Left hindlimb (tissue), 1 donor: ENCODE measurements at places on chromosomes 5 and 9.

GRCh38 chr9:17081814-17082213 lies 53.0 kb upstream of the CNTLN start:
- DNase-seq, result no peak

DNA sequence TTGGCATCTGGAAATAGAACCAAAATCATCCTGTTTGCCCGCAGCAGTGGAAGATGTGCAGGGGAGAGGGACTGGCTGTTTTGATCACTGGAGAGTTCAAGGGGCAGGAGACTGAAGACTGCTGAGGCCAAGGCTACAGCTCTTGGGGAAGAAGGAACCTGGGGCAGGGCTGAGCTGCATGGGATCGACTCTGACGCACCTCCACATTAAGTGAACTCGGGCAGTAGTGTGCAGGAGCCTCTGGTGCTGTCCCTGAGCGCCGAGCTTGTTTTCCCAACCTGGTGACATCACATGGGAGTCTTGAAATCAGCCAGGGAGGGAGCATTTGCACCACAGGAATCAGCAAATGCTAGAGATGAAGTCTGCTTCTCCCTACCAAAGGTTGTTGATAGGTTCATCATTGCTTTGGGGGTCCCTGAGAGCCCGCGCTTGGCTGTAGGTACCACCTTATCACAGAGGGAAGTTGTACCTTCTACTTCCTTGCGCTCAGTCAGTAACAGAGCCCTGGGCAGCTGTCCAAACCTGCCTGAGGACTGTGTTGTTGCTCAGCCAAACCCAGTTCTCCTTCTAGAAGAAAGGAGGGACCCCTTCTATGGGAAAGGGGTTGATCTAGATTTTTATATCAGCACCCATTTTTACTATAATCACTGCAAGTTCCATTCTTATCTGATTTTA lies 52.3 kb upstream of the CTSL start:
- DNase-seq, result no peak

- DNase-seq, result no peak
These were observed 1.6 kb upstream of the P4HA2 start for GRCh38 chr5:132229236-132229635.

DNA sequence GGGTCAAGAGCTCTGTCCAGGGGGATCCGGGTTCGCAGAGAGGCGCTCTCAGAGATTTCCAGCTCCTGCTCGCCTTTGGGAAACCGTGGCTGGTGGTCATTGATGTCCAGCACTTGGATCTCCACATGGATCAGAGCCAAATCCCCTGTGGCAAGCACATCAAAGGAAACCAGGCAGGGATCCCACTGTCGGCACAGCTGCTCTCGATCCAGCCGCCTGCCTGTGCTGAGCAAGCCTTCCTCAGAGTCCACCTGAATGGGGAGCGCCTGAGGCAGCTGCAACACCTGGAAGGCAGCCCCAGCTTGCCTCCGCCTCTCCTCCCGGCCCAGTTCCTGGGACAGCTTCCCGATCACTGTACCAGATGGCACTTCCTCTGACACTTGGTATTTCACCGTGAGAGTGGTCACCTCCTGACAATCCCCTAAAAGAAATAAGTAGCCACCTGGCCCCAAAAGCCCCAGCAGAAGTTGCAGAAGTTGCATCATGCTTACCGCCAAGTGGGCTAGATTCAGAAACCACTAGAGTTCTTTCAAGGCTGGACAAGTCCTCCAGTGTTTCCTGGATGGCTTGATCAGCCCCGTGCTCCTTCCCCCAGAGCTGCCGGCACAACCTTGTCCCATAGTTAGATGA lies 520 bp downstream of the PCDH12 start:
- no peak for DNase-seq

DNA sequence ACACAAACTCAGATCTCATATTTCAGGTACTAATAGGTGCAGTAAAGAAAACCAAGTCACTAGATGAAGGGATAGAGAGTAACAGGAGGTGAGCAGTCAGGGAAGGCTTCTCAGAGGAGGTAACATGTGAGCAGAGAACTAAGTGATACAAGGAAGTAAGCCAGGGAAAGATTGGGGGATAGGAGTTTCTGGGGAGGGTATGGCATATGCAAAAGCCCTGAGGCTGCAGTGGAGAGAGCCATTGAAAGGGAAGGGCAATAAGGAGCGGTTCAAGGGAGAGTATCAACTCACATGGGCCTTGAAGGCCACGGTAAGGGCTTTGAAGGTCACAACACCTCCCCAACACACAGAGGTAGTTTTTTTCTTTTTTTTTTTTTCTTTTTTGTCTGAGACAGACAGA lies 6.9 kb downstream of the OLFML2A start:
- DNase-seq, result no peak

DNA sequence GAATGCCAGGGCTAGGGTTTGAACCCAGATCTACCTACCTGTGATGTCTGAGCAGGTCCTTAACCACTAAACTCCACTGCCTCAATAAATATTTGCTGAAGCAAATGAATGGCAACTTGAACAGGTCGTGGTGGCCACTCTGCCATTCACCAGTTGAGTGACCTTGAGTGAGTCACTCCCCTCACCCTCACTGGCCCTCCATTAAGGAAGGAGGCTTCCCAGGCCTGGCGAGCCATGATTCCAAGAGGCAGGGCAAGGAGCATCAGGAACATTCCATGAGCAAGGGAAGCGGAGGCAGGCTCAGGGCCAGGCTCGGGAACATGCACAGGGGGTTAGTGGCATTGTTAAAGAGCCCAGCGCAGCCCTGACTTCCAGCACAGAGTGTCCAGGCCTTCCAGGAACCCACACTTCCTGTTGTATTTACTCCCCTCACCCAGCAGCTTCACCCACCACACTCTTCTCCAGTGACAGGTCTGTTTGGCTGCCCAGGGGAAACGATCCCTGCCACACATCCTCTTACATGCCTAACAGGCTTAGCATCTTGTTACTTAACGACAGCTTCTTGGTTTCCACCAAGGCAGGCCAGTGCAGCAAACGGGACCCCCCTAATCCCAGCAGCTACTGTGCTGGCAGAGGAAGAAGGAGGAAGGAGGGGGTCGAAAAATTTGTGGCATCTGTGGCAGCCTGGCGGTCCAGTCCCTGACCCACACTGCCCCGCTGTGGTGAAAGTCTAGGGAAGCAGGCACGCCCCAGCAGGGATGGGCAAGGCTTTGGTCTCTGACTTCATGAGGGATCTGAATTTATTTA lies 43.7 kb upstream of the TTC1 start:
- peak; percentile 66 for DNase-seq

- no peak for DNase-seq
These were observed 2269.4 kb upstream of the WWC1 start for GRCh38 chr5:166022065-166022464.

DNA sequence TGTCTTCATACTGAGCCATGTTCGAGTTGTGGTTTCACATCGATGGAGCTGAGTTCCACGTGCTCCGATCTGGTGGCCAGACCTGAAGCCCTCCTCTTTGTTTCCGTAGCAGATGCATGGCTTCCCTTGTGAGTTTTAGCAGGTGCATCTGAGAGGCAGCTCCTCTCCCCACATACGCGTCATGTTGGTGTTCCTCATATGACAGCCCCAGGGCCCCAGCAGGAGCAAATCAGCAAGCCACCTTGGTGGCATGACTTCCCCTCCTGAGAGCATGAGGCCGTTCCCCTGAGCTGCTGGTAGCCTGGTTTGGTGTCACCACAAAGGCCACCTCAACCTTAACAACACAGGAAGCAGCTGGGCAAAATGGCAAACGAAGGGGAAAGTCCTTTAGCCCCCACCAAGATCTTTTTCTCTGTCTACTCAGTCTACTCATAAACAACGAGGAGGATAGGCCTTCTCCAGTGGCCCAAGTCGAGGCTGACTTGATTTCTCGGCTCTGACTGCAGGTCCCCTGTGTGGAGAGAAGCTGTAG lies 5.9 kb downstream of the CYFIP2 start:
- DNase-seq, result no peak

GRCh38 chr9:93265301-93265971 lies 81.5 kb downstream of the WNK2 start:
- no peak for DNase-seq

- DNase-seq, result no peak
These were observed 146.1 kb downstream of the TMEM167A start for GRCh38 chr5:82931110-82931509.

DNA sequence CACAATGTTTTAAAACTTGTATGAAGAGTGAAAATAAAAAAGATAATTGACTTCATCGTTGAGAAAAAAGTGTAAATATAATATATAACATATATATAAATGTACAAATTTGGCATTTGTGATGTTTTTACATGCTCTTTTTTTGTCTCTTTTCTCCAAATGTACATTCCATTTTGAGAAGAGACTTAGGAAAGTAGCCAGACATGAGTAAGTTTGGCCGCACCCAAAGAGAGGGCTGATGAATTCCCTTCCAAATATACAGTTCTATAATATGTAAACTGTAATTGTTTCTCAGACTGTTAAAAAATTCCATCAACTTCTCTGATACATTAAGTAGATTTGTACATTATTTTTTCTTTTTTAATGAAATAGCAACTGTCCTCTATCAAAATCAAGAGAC lies 193.2 kb upstream of the MAP3K1 start:
- no peak for DNase-seq

DNA sequence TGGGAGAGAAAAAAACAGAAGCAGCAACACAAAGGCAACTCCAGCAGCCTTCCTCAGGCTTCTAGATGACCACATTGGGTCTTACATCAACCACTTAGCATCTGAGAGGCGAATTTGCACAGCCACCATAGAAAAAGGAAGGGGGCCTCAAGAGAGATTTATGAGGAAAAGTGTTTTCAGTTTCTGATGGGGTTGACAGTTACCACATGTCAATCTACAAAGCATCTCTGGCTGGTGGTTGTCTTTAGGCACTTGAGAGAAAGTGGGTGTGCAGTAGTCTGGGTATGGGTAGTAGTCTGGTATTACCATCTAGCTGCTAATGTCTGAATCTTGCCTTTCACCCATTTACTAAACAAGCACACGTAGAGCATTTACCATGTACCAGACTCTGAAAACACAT lies 137.5 kb downstream of the BAAT start:
- no peak for DNase-seq

GRCh38 chr5:36073595-36074216 lies 7.0 kb upstream of the UGT3A2 start:
- DNase-seq, result no peak

DNA sequence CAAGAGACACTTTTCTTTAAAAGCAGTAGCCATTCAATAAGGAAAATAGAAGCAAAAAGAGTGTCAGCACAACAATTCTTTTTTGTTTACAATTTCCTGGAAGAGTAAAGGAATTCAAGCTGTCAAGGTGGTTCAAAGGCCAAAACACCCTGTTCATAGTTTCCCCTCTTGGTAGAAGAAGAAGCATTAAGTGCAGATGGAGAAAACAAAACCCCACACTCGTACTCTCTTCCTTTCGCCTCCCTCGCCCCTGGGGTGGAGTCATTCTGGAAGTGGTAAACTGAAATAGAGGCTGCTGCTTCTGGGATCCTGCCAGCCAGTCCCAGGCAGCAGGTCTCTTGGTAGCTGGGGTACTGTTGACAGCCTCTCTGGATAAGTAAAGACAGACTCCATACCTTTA lies 105.0 kb downstream of the ANKRD55 start:
- DNase-seq, result no peak

GRCh38 chr9:127214421-127215267 lies 49.9 kb upstream of the GARNL3 start:
- peak; percentile 42 for DNase-seq

GRCh38 chr5:106757672-106758071 lies 913.1 kb downstream of the EFNA5 start:
- no peak for DNase-seq

- DNase-seq, result peak; percentile 67
These were observed 110.1 kb upstream of the GRIN3A start for GRCh38 chr9:101848485-101848919.

DNA sequence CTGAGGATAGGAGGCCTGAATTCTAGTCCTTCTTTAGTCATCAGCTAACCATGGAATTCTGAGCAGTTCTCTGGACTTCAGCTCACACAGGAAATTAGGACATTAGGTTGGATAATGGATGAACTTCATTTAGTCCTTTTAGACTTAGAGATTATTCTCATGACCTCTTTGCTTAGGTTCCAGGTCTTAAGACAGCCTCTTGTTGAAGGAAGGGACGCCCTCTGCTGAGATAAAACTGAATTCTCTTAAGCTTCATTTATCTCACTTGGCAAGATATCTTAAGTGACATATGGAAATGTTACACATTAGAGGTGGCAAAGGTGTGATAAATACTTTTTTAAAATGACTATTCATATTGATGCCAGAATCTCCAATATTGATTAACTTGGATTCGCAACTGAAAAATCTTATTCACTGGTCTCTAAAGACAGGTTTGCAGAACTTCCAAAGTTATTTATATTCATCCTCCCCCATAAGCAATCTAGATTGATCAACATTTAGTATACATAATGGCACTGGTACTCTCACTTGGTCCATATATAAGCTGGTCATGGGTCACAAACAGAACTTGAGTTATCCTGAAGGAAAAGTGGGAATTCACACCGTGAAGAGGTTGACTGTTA lies 16.9 kb upstream of the ZNF366 start:
- no peak for DNase-seq

DNA sequence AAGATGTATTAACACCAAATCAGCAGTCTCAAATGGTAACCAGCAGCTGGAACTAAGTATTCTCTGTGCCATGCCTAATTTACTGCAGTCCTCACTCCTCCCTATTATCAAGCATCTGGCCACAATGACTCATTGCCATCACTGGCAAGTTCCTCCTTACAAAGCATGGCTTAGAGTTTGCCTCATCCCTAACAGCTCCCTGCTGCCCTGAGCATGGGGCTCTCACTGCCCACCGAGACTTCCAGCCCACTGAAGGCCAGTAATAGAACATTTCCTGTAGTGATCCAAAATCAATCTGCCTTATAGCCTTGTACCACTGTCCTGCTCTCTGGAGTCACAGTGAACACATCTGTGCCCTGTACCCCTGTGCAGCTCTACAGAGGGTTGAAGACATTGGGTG lies 211.9 kb upstream of the TRIM32 start:
- DNase-seq, result no peak

DNA sequence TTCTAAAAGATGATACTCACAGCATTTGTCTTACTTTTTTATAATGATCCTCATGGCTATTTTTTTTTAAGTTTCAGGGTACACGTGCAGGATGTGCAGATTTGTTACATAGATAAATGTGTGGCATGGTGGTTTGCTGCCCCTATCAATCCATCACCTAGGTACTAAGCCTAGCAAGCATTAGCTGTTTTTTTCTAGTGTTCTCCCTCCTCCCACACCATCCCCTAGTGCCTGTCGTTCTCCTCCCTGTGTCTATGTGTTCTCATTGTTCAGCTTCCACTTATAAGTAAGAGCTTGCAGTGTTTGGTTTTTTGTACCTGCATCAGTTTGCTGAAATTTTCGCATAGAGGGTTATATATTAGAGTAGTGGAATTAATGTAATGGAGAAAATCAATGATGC lies 189.1 kb upstream of the CDH12 start:
- DNase-seq, result no peak

DNA sequence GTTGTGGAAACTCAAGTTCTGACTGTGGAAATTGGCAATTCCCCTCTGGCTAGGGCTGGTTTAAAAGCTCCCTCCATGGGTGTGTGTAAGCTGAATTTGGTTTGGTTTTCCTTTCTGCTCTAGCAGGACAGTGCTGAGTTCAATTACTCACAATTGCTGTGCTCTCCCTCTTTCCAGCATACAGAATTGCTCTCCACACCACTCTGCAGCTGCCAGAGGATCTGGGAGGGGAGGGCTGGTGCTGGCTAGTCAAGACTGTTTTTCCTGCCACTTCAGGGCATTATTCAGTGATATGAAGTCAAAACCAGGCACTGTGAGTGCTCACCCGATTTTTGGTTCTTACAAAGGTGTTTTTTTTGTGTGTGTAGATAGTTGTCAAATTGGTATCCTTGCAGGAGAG lies 336.9 kb upstream of the SLC24A2 start:
- no peak for DNase-seq

GRCh38 chr5:174311531-174312269 lies 266.2 kb downstream of the NSG2 start:
- peak; percentile 71 for DNase-seq

- DNase-seq, result no peak
These were observed 13.6 kb upstream of the MAPK9 start for GRCh38 chr5:180305481-180305880.
